ENCODE measurements at places on chromosomes 3 and 15.

DNA sequence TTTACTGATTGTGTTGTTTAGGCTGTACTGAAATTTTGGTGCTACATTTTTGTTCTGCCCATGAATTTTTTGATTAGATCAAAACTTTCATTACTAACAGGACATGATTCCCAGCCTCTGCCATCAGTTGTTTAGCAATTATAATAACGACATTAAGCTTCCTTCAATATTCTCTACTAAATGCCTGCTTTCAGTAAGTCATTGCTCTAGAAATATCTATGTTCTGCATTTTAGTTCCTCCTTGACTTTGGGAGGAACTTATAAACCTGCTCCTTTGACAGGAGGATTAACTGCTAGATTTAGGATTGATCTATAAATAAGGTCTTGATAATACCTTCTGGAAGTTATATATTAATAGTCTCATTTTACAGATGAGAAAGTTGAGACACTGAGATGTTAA is 269.1 kb downstream of the RAP2B start:
- no peak for DNase-seq

DNA sequence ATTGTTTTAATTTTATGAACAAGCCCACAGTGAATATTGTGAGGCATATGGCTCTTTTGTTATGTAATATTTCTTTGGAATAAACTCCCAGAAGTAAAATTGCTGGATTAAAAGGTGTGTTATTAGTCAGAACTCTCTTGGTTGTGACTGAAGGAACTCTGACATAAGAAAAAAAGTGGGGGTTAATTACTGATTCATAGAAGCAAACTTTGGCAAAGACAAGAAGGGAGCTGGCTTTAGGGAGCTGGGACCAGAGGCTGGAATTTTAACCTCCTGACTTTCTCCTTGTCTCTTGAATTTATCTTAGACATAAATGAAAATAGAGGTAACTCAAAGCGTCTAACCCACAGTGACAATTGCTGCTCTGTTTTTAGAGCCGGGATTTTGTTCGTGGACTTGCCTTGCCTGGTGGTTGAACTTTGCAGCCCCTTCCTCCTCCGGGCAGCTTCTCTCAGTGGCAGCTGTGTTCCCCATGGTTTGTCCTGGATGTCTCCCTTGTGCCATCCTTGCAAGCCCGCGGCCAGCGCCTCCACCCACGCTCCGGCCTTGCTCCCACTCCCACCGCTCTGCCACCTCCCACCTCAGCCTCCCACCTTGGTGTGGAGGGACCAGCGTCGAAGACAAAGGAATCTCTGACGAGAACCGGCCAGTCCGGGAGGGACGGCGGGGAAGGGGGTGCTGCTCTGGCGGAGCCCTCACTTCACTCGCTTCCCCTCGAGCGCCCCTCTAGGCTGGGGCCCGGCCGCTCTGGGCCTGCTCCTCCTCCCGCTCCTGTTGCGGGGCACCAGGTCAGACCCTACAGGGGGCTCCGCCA is 28.0 kb downstream of the ARHGAP31 start:
- no peak for DNase-seq

- DNase-seq = no peak
These were observed 66.7 kb upstream of the STT3B start for GRCh38 chr3:31465999-31466398.

DNA sequence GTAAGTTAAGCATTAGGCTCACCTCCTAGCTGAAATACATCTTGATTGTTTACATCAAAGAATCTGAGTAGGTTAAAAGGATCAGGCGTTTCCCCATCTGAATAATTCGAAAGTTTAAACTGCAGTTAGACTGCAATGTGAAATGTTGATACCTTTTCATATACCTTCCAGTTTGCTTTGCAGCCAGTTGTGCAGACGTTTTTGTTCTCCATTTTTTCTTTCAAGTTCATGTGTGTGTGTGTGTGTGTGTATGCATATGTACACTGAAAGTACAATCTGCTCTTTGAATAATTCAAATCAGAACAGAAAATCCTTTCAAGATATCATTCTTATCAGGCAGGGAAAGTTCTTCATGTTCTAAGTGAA is 2.9 kb downstream of the ITPR1 start:
- no peak for DNase-seq

GRCh38 chr15:23503980-23504379 is 56.9 kb upstream of the GOLGA6L2 start:
- no peak for DNase-seq

- no peak for DNase-seq
These were observed 226.6 kb upstream of the AZI2 start for GRCh38 chr3:28575100-28575745.

DNA sequence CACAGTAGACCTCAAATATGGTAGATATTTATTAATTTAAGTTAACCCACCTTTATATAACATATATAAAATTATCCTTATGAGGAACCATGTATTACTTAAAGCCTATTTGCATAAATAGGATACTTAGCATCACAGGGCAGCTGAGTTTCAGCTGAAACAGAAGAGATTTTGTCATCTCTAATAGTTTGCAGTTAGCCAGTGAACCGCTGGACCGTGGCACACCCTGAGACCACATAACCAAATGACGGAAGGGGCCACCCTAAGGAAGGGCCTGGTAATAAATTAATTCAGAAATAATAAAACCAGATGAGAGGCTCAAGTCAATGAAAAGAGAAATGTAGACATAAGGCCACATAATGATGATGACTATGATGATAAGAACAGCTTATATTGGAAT is 107.7 kb downstream of the MYO5A start:
- DNase-seq = no peak

DNA sequence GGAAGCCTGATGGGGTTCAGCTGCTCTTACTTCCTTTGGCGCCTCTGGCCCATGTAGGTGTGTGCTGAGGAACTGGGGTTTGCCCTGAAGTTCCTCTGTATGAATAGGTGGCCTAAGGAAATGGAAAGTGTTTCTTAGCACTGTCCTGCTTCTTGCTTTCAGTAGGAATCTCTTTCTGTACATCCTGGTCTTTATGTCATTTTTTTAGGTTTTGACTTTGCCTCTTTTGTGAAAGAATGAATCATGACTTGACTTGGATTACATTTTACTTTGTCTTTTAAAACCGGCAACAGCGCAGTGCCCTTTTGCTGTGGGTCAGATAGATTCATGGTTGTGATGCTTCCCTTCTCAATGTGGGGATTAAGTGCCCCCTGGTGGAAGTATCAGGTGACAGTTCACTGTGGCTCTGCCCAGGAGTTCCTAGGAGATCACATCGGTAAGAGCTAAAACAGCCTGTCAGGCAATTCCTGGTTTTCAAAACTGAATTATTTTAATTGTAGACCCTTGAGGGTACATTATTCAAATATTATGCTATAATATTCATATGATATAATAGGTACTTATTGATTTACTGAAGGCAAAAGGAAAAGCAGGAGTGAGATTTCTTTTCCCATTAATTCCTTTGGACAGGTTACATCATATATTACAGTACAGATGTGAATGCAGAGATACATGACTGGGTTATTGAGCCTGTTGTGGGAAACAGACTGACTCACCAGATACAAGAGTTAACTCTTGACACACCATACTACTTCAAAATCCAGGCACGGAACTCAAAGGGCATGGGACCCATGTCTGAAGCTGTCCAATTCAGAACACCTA is 95.4 kb downstream of the HCN4 start:
- peak; percentile 44 for DNase-seq

- DNase-seq = no peak
These were observed 150.2 kb upstream of the LRRC3B start for GRCh38 chr3:26472345-26472744.

DNA sequence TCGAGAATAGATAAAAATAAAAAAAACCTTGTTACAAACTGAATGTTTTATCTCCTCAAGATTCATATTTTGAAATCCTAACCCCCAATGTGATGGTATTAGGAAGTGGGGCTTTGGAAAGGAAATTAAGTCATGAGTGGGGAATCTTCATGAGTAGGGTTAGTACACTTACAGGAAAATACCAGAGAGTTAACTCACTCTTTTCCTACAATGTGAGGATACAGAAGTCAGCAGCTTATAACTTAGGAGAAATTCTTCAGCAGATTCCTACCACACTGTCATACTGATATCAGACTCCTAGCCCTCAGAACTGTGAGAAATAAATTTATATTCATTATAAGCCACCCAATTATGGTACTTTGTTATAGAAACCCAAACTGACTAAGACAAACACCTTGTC is 453.1 kb downstream of the GBE1 start:
- DNase-seq = no peak

- DNase-seq = no peak
These were observed 198.5 kb downstream of the FOXP1 start for GRCh38 chr3:71384837-71385716.

DNA sequence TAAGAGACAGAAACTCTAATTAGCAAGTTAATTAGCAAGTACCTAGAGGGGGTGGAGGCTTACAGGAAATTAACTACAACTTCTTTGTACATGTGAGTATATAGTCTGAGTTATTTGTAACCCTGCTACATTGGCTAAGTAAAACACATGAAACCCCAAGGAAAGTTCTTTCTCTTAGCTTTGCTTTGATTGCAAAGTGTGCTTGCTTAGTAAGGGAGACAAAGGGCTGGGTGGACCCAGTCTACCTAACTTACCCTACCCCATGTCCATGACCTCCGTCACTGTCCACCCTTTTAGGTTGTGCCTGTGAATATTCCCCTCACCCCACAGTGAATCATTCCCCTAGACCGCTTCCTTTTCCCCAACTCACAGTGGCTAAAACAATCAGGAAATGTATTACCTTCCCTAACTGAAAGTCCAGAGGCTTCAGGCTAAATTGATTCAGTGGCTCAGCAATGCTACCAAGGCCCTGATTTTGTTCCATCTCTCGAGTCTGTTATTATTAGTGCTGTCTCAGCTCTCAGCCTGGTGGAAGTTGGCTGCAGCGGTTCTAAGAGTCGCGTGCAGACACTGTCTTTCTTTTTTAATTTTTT is 31.1 kb upstream of the RYR3 start:
- DNase-seq = no peak

GRCh38 chr15:35966781-35967180 is 420.8 kb upstream of the DPH6 start:
- DNase-seq = no peak

DNA sequence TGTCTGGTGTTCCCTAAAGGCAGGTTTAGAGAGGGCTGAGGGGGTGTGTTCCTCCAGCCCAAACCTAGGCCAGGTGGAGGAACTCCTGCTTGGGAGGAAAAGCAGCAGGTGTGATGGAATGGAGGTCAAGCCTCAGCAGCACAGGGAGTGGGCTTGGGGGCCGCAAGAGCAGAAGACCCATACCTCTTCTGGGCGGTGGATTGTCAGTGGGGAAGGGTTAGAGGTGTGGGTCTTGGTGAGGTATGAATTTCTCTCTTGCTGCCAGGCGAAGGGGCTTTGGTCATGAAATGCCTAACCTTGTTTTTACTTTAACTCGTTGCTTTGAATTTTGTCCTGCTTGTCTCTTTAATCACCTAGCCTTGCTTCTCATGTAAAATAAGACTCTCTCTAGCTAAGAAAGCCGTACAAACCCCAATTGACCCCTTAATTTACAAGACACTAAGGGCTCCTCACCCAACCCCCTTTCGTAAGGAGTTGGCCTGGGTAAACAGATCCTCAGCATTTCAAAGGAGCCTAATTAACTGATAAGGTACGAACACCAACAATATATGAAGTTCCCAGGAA is 38.9 kb downstream of the DHX30 start:
- no peak for DNase-seq

DNA sequence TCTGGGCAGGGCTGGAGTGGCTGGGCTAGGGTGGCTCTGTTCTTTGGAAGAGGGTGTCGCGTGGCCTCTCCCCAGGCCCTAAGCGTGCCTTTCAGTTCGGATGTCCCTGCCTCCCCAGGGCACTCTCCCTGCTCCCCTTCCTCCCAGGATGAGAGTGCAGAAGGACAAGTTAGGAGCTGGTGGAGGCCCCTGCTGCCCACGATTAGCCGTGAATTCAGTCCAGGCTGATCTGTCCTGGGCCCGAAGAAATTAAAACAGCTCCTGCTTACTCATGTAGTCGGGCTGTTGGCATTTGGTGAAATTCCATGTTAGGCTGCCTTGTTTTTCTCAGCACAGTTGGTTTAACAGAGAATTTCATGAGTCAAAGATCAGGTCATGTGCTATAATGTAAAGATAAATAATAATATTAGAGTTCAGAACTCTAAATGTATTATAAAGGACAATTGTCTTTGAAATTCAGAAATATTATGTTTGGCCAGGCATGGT is 24.5 kb downstream of the NIPA1 start:
- no peak for DNase-seq

- no peak for DNase-seq
These were observed 242.0 kb downstream of the TUSC7 start for GRCh38 chr3:116951610-116952009.

DNA sequence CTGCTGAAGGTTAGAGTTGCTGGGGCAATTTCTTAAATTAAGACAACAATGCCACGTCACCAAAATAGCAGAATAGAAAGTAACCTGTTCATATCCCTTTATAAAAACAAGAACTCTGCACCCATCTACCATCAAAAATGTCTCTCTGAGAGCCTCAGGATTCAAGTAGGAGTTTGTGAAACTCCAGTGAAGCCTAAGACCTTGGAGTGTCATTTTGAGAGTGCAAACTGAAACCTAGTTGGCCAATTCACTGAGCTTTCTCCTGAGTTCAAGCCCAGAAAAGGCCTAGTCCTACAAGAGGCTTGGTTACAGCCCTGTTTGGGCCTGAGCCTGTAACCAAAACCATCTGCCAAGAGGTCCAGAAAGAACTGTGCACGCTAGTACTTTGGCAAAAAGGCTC is 335.1 kb downstream of the EFHB start:
- no peak for DNase-seq

DNA sequence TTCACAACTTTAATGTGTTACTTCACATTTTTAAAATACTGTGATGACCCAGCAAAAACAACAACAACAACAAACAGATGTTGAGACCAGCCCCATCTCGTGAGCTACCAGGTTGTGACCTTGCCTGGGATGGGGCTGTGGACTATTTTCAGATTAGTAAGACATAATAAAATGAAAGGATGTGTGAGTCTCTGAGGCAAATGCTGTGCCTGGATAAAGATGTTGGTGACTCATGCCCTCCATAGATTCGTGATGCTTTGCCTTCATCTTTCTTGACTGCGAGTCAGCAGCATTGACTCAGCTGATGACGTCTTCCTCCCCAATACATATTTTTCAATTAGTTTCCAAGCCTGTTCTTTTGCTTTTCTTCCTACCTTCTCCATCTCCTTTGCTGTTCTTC is 453.0 kb upstream of the CFAP20DC start:
- peak; percentile 29 for DNase-seq

DNA sequence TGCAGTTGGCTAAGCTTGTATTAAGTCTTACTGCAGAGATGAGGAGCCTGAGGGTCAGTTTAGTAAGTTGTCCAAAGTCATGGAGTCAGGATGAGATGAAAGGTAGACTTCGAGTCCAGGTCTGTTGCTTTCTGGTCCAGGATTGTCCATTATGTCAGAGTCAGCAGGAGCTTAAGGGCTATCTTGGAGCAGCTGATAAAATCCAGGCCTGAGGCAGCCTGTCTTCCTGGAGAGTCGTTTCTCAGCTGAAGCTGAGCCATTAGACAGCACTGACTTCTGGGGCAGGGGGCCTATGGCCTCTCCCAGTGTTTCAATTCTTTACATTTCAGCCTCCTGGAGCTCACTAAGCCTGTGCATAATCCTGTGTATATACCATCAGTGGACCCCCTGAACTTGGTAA is 219.5 kb upstream of the GAP43 start:
- no peak for DNase-seq
